Pons (tissue), 1 donor: ENCODE measurements at places on chromosomes 6 and 20.

DNA sequence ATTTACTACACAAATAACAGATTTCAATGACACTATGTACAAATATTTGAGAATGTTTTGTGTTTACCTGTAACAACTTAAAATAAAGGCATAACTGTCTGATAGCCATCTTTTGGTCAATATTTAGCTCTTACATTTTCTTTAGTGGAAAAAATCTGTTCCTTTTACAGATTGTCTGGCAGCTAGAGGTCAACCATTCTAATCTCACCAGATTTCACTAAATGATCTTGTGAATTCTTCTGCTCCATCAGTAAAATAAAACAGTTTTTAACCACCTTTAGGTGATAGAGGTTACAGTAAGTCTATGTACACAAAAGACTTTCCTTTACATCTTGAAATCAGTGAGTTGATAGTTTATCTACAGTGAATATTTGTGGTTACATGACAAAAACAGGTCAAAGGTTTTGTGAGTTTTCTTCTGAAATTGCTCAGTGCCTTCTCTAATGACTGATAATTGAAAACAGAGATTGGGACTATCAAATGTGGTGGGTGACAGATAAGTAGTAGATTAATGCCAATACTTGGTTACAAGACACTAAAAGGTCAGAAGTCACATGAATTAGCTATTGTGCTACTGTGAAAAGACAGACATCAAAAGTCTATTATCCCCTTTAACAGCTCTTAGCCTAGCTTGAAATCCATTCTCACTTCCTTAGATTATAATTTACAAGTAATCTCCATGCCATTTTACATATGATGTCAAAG, 47.4 kb downstream of the BMP5 start:
- no peak for DNase-seq

- DNase-seq: no peak
Observed at GRCh38 chr6:168274037-168274952, 45.3 kb downstream of the DACT2 start.

DNA sequence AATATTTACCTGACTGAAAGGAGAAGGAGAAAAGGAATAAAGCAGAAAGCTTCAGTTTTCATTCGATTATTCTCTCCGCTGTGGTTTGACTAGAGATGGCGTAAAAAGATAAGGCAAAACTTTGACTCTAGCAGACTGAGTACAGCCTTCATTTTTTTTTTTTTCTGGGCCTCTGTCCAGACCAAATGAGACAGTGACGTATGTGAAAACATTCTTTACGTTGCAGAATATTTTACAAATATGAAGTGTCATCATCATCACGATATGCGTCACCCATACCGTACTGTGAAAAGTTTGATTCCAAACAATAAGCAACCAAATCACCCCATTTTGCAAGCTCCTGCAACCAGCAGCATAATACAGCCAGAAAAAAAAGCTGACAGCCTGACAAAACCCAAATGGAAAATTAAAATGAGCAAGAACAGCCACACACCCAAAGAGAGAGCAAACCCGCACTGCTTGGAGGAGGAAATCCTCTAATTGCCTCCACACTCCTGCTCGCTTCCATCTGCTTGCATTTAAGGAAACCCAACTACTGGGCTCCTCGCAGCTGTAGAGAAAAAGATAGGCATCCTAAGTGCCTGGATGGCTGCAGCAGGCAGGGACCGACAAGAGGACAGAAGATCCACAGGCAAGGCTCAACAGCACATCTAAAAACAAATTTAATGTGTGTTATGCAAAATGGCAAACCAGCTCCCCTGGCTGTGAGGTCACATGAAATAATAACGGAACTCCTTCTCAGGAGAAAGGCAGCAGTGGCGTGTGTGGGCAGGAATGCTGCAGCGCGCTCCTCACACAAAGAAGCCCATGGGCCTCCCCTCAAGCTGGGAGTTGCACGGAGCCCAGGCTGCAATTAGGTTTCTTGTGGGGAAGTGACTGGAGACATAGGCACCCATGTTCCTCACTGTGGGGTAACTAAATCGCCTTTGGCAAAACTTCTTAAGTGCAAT, 113.1 kb downstream of the FYN start:
- DNase-seq: no peak

DNA sequence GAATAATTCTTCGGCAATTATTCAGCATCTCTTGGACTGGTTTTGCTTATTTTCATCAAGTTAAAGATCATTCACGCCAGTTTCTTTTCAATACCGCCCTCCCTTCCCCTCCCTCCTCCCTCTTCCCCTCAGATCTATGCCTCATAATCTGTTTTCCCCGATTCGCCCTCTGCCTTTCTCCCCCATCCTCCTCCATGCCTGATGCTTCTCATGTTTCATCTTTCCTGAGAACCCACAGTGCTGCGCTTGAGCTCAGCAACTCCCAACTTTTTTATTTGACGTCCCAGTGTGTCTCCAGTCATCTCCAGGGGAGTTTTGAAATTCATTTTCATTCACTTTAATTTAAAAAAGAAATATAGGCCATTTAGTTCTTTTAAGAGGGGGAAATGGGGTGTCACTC, 142.7 kb downstream of the PTPRT start:
- DNase-seq: no peak

DNA sequence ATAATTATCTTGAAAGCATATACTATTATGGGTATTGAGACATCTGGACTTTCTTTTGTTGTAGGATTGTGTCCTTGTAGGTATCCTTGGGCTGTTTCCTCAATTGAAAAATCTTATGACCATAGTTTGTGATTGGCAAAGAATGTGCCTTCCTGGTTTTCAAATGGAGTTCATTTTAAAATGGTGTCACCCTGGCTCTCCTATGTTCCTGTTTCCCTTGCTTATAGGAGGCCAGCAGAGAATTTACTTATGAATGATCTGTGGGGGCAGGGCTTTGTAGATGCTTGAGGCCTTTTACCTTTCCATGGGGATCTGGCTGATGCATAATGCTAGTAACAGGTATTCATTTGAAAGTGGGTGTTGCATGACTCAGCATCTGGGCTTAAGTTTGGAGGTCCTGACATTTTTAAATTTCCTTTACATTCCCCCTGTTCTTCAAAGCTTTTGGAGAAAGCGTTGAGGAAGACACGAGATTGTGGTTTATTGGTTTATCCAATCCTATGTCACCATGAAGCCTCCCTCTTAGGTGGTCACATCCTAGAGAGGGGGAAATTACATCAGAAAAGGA, 135.0 kb upstream of the PROKR2 start:
- no peak for DNase-seq

- DNase-seq: no peak
Observed at GRCh38 chr6:45256697-45257695, 71.1 kb upstream of the RUNX2 start.
